ENCODE measurements at places on chromosomes 3 and 15.

DNA sequence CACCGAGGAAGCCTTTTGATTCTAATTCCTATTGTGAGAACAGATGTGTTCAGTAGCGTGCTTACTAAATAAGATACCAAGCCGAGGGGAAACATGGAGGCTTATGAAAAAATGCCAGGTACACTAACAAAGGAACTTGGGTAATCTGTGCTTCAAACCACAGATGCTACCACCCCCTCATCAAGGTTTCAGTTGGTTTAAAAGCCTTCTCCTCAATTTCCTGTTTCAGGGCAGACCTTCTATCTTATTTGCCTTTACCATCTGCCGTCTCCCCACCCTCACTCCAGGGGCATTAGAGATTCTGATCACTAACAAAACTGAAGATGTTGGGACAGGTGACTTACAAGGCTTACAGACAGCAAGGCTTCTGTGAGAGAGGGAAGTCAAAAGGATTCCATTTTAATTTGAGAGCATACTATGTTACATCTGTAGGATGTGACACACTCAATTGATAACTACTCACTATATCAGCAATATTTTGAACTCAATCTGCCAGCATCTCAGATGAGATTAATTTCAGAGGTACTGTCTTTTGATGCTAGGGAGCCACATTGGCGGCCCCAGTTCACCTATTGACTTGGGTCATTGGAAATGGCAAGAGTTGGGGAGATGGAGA lies 60.6 kb upstream of the PLCL2 start:
- no peak for DNase-seq

DNA sequence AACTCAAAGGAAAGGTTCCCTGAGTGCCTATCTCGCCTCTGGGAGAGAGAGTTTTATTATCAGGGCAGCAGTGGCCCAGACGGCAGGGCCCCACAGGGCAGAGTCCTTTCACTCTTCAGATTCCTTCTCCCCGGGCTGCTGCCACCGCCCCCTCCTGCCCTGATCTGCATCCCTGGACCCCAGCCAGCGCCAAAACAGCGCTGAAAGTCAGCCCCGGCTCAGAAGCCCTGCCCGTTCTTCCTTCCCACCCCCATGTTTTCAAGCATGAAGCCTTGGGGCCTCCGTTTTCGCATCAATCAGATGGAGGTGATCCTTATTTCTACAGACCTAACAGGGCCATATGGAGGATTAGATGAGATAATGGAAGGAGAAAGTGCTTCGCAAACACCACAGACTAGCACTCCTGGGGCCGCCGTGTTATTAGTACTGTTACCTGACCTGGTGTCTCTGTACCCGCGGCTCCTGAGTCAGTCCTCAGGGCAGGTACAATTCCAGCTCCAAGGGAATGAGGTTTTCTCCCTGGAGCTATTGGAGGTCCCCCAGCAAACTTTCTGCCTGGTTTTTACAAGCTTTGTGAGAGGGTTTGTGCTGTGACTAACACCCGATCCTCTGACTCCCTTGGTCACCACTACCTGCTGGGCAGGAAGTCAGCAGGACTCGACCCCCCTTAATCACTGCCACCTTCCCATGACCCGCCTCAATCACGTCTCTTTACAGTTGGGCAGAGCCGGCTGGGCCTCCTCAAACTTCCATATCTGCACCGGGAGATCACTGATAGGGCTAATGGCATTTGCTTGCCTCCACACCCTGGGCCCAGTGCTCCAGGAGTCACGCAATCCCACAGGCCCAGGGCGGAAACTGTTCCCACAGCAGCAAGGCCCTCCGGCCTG lies 39.5 kb upstream of the TSEN2 start:
- no peak for DNase-seq

- DNase-seq = no peak
Observed at GRCh38 chr15:75454471-75455378, 3.2 kb upstream of the SIN3A start.

GRCh38 chr15:44668921-44669320 lies 5.5 kb upstream of the SPG11 start:
- DNase-seq = no peak

- no peak for DNase-seq
Observed at GRCh38 chr3:123070510-123070909, 3.7 kb downstream of the PDIA5 start.

- DNase-seq = no peak
Observed at GRCh38 chr15:61155741-61156700, 73.1 kb downstream of the RORA start.

DNA sequence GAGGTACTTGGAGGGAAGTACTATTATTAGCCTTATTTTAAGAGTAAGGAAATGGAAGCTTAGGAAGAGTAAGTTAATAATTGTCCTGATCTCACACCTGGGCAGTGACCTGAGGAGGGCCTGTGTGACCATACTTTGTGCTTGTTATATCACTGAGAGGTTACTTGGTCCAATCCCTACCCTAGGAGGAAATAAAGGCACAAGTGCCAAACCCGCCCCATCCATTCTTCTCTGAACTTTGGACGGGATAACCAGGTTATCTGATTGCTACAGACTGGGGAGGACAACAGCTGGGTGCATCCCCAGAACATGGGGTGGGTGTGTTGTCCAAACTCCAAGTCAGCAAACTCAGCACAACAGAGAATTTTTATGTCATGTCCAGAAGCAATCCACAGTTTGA lies 77.7 kb upstream of the NR2E3 start:
- DNase-seq = no peak

DNA sequence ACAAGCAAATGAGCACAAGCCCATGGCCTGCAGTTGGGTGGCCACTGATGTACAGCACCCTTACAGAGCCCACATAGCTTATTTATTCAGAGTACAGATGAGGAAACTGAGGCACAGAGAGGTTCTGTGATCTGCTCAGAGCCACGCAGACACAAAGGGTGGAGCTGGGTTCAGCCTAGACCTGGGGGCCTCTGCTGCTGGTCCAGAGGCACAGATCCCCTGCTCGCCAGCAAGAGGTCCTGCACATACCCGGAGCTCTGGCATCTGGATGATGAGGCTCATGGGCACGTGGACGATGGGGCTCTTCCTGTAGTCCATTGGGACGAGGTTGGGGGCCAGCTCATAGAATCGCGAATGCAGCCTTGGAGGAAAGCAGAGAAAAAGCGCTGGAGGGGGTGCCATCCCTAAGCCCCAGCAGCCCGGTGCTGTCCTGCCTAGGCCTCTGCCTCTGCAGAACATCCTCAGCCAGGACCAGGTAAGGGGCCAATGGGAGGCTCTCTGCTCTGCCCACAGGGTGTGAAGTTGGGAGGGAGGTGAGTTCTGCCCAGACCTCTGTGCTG lies 18.6 kb downstream of the SH2D7 start:
- DNase-seq = no peak

- DNase-seq = no peak
Observed at GRCh38 chr3:15455756-15456155, 28.4 kb downstream of the EAF1 start.

DNA sequence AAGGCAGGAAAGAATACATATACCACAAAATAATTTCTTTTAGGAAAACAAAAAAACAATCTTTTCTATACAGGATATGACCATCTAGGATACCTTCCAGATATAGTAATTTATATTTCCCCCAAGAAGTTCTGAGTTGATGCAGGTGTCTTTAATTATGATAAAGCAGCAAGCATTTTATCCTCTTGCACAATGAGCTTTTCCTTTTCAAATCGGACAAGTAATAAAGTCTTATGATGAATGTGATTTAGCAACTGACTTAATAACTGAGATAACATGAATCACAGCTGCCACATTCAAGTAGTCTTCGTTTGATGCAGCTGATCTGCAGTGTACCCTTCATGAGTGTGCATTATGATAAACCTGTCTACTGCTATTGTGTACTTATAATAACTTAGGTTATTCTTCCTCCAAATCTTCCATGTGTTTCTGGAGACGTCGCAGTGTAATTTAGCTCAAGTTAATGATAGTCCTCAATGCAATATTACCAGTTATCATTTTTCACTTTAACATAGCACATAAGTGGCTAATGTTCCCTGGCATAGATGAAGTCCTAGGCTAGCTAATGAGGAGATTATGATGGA lies 260.3 kb upstream of the MRPL3 start:
- DNase-seq = no peak

GRCh38 chr3:70486414-70487017 lies 174.1 kb upstream of the MDFIC2 start:
- no peak for DNase-seq

DNA sequence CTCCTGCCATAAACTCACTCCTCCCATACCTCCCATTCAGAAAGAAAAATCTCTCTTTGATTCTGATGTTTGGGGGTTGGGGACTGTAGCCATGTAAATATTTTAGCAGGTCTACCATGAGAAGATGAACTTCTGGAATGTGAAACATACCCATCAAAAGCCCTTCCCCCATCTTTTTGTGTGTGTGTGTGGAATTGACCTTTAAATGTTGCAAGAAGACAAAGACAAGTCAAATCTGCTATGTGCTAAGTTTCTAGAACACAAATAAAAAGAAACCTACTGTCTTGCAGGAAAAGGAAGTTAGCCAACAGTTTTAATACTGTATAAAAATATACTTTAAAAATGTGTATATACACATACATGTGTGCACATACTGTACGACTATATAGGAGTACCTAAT lies 29.7 kb upstream of the USP50 start:
- DNase-seq = no peak

DNA sequence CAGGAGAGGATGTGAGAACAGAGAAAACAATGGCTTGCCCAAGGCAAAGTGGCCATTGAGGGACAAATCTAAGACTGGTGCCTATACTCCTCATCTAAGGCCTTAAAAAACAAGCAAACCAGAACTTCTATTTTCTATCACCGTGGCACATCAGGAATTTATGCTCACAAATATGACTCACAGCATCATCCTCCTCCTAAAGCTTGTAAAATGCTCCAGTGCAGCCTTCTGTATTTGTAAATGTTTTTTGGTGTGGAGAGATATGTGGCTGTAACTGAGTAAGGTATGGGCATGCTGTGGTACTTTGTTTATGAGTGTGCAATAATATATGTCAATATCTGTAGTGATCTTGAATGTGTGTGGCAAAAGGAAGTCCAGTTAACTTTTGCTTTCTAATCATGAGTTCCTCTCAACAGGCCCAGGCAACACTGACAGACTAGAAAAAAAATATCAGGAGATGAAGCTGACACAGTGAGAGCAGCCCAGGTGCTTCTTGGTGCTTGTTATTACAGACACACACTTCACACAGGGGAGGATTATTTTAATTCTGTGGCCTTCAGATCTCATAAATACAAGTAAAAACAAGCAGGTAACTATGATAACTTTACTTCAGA lies 60.3 kb downstream of the CTNNB1 start:
- no peak for DNase-seq

DNA sequence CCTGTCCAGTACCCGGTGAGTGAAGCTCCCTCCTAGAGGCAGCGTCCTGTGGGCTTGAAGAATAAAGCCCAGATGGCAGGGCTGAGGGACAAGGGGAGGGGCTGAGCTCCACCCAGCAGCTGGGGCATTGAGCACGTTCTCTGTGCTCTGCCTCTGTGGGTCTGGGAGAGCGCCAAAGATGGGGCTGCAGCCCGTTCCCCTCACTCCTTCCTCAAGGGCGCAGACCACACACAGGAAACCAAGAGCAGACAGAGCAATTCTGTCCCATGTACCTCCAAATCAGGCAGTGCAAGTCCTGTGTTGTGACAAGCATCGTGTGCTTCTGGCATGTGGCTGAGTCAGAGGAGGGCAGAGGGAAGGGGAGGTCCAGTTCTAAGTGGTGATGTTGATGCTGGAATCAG lies 15.7 kb upstream of the KIF23 start:
- DNase-seq = no peak

GRCh38 chr3:3383461-3383860 lies 204.0 kb upstream of the CRBN start:
- no peak for DNase-seq

- peak; percentile 44 for DNase-seq
Observed at GRCh38 chr3:149969110-149969939, 1.4 kb downstream of the PFN2 start.

DNA sequence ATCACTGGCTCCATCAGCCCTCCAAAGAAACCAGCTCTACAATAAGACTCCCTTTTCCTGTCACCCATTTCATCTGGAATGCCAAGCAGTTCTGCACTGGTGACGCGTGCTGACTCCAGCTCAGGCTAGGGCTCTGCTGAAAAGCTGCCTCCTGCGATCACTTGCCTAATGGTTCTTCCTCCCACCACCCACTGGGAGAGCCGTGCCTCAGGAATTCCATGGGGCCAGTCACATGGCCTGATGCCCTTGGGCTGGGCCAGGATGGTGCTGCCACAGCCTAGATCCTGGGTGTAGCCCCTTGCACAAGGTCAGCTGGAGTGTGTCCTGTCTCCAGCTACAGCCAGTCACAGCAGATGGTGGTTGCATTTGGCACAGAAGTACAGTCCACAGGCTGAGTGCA lies 98.9 kb downstream of the DNAJB8 start:
- DNase-seq = no peak

- no peak for DNase-seq
Observed at GRCh38 chr3:159760046-159760445, 228.6 kb upstream of the IL12A start.

DNA sequence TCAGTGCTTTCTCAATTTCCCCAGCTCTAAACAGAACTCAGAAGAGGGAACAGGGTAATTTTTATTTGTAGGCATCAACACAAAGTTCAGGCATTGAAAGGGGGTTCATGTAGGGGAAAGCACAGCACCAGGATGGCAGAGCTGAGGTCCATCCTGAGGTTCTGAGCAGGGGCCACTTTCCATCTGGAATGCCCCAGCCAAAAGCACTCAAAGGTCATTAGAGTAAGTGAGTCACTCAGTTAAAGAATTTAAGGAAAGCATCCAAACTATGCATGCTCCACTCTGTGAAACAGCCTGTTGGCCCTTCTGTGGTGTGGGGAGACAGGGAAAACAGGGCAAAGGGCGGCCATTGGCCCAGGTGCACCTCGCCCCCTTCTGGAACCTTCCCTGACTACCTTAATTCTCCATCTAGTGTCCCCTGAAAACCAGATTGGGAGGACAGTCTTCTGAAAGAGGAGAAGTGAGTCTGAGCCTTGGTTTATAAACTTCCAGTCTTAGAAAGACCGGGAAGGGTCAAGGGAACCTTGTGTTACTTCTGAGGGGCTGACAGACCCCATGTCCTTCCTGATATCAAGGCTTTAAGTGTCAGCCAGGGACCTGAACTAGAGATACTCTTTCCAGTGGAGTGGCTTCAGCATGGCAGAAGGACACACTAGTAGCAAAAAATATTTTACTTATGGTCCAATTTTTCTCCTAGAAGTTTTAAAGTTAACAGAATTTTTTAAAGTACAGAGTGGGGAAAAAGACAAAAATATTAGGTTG lies 133.3 kb downstream of the MYLK start:
- no peak for DNase-seq

- DNase-seq = no peak
Observed at GRCh38 chr3:5690904-5691532, 503.5 kb downstream of the EDEM1 start.

- no peak for DNase-seq
Observed at GRCh38 chr15:56798639-56799038, 65.3 kb upstream of the ZNF280D start.

Data from cerebellar nuclear complex (tissue), 1 donor.